Thymus (tissue), 14 donors: ENCODE measurements at places on chromosomes 11 and 22. TPM values are rescaled to one million over a fixed set of nuclear protein-coding genes. Genes with fewer than 3 reads are reported as not detected.

OR5P2 gene
- polyA plus RNA-seq: not detected

PHOX2A gene
- polyA plus RNA-seq: 0.11 TPM

DNA sequence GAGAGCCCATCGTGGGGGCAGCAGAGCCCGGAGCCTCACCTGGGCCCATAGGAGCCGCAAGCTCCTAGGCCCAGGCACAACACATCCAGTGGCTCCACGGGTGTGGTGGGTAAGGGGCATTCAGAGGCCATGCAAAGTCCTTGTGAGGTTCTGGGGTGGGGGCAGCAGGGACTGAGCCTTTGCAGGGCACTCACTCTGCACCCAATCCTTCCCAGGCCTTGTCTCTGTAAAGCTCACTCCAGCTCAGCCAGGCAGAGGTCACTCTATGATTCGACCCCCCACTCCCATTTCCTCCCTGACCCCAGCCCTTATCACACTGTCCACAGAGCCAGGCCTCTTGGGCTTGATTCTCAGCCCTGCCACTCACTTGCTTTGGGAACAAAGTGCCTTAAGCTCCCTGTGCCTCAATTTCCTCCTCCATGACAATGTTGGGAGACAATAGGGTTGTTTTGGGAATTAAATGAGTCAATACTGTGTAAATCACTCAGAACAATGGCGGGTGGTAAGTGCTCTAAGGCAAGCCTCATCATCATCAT is 46.6 kb downstream of the LRRC32 start:
- no peak for DNase-seq

GRCh38 chr22:50087646-50088045 is 2.2 kb upstream of the MOV10L1 start:
- DNase-seq: no peak

GRCh38 chr22:48892578-48893287 is 934.9 kb downstream of the BRD1 start:
- DNase-seq: no peak

- peak; percentile 99 for DNase-seq
Measured at GRCh38 chr11:67428052-67429001, at the start of gene RPS6KB2. RPS6KB2 (plus strand) TSS chr11:67428494; CDS start chr11:67428546, 52 bp downstream.

DNA sequence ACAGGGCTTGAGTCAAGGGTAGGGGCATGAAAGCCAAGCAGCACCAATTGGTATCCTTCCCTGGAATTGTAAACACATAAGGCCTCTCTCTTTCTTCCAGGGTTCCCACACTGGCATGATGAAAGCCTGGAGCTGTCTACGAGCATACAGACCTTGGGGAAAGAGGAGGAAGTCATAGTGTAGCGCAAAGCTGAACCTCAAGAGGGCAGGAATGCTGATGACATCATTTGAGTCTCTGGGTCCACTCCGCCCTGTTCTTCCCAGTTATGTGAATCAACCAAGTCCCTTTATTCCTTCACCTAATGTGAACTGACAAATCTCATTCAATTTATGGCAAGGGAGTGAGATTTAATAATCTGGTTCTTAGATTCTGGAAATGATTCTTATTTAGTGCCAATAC is 266.4 kb upstream of the NCAM1 start:
- DNase-seq: no peak

UBQLN3 gene
- polyA plus RNA-seq: 0.07 TPM

EIF3M gene
- 432 TPM for polyA plus RNA-seq

DNA sequence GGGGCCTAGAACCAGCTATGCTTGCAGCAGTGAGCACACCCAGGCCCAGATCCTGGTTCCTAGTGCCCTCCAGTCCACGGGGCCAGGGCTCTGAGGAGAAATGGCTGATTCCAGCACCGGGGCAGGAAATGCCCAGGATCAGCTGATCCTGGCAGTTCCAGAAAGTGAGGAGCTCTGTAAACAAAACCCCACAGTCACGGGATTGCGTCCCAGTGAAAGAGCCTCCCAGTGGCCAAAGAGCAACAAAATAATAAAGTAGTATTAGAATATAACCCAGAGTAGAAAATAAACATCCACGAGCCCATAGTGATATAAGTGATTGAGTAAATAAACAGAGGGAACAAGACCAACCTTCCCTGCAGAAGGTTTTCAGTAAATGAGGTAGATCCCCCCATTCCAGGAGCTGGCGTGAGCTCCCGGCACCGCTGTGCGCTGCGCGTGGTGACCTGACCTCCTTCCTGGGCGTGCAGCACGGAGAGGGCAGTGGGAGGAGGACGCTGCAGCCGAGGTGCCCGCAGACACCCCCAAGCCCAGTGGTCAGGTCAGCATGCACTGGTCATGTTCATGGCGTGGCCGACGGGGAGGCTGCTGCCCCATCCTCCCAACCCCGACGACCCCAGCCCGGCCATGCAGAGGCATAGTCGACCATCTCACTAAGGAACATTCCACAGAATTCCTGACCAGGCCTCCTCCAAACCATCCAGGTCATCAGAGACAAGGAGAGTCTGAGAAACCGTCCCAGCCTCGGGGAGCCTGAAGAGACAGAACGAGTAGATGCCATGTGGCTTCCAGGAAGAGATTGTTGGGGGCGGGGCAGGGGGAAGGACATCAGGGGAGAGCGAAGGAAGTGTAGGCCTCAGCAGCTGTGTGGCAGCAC is 19.8 kb downstream of the PTDSS2 start:
- DNase-seq: no peak

DNA sequence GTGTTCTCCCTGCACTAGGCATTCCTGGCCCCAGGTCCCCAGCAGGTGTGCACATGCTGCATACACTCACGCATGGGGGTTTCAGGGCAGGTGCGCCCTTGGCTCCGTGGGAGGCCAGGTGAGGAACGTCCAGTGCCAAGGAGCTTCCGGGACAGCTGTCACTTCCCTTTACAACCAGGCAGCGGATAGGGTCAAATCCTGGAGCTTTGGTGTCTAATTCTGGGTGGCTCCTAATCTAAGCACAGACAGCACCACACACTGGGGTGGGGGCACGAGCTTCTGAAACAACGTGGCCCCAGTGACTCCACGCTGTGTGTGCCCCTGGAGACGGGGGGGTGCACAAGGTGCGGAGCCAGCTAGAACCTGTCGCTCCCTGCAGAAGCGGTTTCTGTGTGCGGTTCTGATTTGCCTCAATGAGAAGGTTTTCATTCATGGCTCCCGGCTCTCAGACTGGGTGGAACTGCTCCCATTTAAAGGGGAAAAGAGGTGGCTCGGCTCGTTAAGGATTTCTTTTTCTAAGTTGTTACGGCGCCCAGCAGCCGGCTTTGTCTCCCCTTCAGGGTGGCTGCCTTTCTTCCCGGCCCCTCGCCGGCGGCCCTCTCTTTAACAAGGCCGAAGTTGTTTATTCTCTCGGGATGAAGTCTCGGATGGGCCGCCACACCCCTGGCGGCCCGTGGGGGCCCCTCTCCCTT is 5.0 kb downstream of the CCND1 start:
- DNase-seq: no peak

GRCh38 chr11:93967258-93967657 is 53.9 kb upstream of the HEPHL1 start:
- no peak for DNase-seq
